Left forelimb (tissue), 1 donor: ENCODE measurements at places on chromosomes 13 and 19.

DNA sequence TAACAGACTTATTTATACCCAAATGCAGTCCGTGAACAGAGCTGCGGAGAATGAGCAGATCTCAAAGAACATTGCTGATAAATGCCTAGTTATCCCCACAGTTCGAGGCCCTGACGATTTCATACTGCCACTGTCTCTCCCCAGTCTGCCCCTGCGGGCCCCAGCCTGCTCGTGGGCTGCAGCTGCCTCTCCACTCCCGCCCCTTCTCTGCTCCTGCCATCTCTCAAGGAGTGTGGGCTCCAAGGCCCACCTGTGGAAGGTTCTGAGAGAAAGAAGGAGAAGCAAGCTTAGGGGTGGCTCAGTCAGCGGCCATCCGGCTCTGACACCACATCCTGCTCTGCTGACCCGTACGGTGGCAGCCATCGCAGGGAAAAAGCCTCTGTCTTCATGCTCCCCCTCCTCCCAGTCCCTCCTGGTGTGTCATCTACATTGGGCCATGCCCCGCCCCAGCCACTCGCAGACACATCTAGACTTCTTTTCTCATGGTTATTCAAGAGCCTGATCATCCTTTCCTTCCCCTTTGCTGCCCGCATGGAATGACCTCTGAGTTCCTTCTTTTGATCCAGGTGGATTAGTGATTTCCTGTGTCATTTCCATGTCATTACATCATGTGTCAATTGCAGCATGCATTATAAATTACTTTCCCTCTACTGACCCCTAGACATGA lies 52.0 kb downstream of the EPS15L1 start:
- DNase-seq: no peak

GRCh38 chr13:80436571-80437169 lies 95.7 kb upstream of the SPRY2 start:
- DNase-seq: no peak

DNA sequence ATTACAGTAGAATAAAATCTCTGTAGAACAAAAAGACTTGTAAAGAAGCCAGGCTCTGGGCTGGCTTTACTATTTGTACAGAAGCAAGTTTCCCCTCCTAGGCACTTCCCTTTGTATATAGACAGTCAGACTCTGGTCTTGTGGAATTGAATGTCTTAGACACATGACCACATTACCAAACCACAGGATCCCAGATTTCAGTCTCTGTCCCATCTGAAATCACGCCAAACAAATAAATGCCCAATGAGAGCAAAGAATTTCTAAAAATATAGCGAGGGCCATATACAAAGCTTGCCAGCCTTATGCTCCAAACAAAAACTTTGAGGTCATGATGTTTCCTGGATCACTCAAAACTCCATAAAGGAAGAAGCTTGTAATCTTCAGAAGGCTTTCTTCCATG lies 23.9 kb downstream of the CCDC70 start:
- DNase-seq: no peak

DNA sequence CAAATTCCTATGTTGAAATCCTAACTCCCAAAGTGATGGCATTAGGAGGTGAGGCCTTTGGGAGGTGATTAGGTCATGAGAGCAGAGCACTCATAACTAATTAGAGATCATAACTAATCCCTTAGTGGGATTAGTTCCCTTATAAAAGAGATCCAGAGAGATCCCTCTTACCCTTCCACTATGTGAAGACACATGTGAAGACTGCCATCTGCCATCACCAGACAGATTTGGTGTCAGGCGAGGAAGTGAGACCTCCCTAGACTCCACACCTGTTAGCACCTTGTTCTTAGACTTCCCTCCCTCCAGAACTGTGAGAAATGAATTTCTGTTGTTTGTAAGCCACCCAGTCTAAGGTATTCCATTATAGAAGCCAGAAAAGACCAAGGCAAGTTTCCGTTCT lies 112.2 kb downstream of the NDFIP2 start:
- DNase-seq: no peak

DNA sequence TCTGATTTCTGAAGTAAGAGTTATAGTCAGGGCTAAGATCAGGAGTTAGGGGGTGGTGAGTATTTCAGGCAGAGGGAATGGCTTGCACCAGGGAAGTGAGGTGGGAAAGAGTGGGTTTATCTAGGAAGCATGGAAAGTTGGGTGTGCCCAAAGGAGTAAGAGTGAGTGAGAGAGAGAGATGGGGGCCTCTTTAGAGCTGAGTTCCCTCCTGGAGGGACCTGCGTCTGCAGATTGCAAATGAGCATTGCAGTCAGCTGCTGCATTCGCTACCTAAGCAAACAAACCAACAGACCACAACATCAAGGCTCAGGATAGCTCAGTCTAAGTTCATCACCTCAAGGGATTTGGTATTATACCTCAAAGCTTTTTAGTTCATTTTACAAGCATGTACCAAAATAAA lies 405.8 kb downstream of the FGF9 start:
- DNase-seq: no peak

DNA sequence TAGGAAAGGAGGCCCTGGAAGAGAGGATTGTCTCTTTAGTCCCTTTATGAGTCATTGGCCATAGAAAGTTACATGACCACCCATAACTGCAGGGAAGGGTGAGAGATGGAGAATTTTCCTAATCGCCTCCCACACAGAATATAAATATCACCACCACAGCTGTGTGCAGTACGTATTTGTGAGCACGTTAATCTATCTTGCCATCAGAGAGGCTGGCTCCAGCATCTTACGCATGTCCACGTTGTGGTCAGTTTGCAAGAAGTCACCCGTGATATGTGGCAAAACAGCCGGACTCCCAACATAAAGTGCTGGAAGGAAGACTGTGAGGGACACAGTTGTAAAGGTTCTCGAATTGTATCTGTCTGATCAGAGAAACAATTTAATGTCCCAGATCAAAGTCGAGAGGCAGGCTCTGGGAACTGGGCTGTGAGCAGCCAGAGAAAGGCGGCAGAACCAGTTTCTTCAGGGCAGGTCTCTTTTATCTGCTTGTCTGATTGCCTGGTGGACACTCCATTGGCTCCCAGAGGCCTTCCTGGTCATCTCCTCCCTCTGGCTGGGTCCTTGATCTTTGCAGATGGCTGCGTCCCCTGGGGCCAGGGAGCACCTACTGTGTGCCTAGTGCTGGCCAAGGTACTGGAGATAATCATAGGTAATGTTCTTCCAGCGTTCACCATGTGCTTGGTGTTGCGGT lies 74.9 kb downstream of the SIPA1L3 start:
- no peak for DNase-seq

DNA sequence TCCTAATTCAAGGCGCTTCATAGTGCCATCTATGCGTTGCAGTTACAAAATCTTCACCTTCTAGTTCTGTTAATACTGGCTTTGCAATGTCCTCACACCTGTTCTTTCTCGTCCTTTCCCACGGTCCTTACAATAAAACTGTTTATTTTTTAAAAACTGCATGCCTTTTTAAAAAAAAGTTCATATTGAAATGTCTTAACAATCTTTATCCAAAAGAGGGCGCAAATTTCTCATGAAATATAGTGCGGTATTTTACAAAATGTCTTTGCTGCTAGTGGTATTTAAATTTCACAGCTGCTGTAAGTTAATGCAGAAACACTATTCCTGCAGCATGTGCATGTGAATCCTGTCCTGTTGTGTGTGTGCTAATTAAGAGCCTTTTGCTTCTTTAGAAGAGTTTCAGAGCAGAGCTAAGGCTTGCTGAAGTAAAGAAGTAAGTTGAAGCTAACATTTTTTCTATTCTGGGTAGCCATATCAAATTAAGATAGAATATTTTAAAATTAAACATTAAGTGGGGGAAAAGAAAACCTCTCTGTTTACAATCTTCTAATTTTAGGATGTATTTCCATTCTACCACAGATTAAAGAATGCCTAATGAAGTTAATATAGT lies 15.8 kb upstream of the CLDN10 start:
- DNase-seq: no peak

- no peak for DNase-seq
Observed at GRCh38 chr13:102772042-102772425, 1.6 kb downstream of the TEX30 start.

DNA sequence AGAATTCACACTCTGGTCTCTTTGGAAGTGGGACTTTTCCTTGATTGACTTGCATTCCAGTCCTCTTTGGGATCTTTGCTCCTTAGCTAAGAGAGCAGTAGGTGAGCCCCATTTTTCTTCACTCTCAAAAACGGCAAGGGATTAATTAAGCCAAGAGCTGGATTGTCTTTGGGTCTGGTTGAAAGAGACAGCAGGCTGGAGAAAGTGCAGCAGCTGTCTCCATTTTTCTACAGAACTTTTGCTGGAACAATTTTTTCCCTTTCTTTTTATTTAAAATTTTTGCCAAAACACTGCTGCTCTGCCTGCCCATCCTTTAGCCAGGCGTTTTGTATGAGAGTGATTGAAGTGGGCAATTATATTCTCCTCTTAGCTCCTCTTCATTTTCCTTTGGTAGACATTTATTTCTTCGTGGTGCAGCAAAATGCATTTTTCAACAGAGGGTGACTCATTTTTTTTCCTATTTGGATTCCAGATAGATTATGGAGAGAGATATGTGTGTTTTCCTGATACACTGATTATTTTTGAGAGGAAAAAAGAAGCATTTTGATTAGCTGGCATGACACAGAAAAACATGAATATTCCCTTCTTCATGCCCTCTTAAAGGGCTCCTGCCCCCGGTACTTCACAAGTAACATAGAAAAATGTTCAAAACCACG lies 371.2 kb upstream of the NBEA start:
- DNase-seq: no peak

- DNase-seq: no peak
Observed at GRCh38 chr19:56271151-56271550, 1.4 kb upstream of the EDDM13 start.

GRCh38 chr13:32320528-32320927 lies 5.2 kb downstream of the BRCA2 start:
- DNase-seq: no peak

DNA sequence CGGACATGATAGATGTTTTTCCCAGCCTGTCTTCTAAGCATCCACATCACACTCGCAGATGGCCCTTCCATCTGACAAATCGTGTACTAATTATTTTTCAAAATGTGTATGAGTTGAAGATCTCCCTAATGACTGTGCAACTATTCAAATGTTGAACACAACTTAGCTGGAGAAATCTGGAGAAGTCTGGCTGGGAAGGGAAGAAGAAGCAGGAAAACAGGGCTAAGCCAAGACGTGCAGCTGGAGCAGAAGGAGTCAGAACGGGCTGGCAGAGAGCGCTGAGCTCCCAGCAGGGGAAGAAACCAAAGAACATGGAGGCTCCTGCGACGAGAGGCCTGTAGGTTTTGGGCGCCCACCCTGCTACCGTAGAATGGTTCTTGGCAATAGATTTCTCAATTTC lies 13.2 kb upstream of the LATS2 start:
- DNase-seq: no peak

DNA sequence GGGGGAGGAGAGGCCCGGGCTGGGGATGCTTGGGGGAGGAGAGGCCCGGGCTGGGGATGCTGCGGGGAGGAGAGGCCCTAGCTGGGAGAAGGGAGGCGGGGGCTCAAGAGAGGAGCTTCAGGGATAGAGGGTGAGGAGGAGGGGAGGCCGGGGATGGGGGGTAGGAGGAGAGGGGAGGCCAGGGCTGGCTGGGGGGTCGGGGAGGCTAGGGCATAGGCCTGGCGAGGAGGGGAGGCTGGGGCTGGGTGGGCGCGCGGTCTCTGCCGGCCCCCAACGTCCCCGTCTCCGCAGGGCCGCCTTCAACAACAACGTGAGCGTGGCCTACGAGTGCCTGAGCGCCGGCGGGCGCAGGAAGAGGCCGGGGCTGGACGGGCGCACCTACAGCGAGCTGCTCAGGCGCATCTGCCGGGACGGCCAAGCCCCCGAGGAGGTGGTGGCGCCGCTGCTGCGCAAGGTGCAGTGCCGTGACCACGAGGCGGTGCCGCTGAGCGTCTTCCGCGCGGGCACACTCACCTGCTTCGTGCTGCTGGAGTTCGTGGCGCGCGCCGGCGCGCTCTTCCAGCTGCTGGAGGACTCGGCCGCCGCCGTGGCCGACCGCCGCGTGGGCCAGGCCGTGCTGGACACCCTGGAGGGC lies 11.4 kb downstream of the TPGS1 start:
- DNase-seq: no peak

DNA sequence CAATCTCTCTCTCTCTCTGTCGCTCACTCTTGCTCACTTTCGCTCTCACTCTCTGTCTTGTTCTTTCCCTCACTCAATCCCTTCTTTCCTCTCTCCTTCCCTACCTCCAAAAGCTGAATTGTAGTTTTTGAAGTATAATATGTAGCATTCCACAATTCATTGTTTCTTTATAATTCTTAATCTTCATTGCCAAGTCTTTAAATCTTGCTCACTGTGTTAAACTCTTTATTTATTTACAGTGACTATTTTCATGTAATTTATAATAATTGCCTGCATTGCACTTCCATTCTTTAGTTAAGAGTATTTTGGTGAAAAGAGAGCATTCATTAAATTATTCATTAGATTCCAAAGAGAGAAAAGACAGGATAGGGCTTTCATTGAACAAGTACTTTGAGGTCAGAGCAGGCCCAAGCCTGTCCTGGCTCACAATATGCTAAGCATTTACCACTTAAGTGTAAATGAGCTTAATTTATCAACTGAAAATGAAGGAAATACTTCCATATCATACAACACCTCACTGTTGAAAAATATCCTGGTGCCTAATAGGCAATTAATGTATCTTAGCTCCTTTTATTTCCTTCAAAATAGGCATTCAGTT lies 257.4 kb upstream of the SLITRK1 start:
- no peak for DNase-seq

GRCh38 chr13:66313413-66313812 lies 916.7 kb downstream of the PCDH9 start:
- DNase-seq: no peak

GRCh38 chr13:101554420-101555125 lies 102.1 kb downstream of the ITGBL1 start:
- DNase-seq: no peak

DNA sequence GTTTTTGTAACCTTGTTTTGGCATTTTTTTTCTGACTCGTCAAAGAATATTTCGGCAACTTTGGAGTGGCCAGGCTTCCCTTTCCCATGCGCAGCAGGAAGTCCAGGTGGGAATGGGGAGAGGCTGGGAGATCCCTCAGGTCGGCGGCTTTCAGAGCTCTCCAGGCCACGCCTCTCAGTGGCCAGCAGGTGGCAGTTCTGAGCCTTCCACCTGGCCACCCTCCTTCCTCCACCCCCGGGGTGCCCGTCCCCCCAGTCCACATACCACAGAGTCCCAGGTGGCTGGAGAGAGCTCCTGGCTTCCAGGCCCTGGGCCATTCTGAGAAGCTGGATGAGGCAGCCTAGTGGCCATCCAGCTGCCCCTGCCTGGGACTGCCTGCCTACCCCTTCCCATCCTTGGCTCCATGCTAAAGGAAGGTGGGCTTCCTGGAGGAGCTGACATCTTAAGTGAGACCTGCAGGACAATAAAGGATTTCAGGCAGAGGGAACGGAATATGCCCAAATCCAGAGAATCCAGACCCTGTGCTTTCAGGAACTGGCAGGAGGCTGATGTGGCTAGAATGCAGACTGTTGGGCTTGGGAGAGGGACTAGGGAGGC lies 46.3 kb downstream of the CCNE1 start:
- DNase-seq: no peak

GRCh38 chr19:34362679-34363069 lies 2.3 kb upstream of the GPI start:
- no peak for DNase-seq
